ENCODE measurements at places on chromosomes 4 and X. TPM values are rescaled to one million over a fixed set of nuclear protein-coding genes. Genes with fewer than 3 reads are reported as not detected.
A peak's percentile ranks its signal among the peaks of the same experiment; 100 is the strongest.

DNA sequence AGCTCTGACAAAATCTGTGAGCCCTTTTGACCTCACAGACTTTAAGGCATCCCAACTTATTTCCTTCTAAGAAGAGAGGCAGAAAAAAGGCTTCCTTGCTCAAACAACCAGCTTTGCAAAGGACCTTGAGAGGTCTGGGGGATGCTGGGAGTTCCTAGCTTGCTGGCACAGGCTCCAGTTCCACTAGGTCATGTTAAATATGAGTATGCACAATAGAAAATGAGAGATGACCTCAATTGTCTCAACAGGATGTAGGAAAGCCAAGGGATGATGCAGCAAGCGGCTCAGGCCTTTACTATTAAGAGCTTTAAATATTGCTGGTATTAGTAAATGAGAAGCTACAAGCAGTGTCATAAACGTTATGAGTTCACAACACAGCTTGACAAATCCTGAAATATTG, 13.3 kb upstream of the ZNF827 start:
- DNase-seq, result no peak

DNA sequence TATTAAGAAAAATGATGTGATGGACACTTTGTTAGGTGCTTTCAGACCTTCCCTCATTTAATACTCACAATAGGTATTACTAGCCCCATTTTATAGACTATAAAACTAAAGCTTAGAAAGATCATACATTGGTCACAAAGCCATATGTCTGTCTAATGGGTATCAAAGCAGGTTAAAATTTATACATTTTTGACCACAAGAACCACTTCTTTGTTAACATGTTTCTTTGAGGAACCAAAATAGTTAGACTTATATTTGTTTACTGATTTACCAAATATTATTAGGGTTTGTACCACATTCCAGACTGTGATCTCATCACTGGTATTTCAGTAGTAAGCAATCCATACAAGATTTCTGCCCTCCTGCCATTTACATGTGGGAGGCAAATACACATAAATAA, 363.3 kb downstream of the NAF1 start:
- no peak for DNase-seq

DNA sequence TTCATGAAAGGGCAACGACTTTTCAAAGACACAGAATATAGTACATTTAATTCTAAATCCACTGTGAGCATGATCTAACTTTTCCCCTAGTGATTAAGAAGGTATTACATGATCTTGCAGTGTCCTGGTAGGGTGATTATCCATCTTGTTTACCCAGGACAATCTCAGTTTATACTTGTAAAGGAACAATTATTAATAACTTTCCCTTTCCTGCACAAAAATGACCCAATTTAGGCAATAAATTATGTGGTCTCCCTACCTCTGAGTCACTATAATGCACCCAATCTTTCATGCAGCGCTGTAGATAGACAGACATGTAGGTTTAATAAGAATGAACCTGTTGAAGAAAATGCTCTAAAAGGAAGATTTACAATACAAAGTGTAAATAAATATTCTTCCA, 22.7 kb downstream of the UNC5C start:
- DNase-seq, result no peak

The GRID2 gene
- total RNA-seq, result not detected

- DNase-seq, result peak; percentile 53
These were observed 63.4 kb downstream of the NFKB1 start for GRCh38 chr4:102564399-102565059.

The DDIT4L gene
- 0.34 TPM for total RNA-seq
